Heart left ventricle (tissue), 16 donors: ENCODE measurements at places on chromosomes 3 and 15. TPM values are rescaled to one million over a fixed set of nuclear protein-coding genes. Genes with fewer than 3 reads are reported as not detected.
A peak's percentile ranks its signal among the peaks of the same experiment; 100 is the strongest.

DNA sequence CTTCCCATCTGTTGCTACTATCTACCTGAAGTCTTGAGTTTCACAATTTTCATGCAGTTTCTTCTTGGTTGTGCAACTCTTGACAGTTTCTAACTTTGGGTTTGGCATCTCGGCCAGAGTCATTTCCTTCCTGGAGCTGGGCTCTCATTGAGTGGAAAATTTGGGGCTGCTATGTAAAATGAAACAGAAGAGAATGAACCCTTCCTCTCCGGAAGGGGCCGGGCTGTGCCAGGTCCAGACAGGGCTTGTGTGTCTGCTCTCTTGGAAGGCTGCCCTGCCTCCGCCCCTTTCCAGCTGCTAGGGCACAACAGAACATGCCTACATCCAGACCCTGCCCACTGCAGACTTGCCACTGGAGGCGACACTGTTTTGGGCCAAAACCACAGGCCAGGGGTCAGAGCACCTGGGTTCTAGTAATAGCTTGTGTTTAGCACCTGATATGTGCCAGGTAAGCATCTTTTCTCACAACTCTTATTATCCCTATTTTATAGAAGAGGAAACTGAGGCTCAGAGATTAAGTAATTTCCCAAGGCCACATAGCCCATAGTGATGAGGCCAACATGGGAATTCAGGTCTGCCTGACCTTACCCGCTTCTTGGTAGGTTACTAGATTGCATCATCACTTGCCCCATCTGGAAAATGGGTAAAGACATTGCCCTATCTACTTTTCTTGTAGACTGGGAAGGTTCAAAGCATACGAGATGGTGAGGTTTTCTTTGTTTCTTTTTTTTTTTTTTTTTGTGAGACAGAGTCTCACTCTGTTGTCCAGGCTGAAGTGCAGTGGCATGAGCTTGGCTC, 25.0 kb downstream of the IRAK2 start:
- peak; percentile 92 for DNase-seq

DNA sequence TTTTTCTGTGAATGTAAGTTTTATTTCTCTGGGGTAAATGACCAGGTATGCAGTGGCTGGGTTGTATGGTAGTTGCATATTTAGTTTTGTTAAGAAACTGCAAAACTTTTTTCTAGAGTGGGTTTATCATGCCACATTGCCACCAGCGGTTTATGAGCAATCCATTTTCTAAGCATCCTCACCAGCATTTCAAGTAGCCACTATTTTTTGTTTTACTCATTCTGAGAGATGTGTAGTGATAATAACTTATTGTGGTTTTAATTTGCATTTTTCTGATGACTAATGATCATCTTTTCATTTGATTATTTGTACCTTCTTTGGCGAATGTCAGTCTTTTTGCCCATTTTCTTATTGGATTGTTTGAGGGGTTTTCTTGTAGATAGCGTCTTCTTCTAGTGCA, 56.2 kb downstream of the SPRED1 start:
- no peak for DNase-seq

DNA sequence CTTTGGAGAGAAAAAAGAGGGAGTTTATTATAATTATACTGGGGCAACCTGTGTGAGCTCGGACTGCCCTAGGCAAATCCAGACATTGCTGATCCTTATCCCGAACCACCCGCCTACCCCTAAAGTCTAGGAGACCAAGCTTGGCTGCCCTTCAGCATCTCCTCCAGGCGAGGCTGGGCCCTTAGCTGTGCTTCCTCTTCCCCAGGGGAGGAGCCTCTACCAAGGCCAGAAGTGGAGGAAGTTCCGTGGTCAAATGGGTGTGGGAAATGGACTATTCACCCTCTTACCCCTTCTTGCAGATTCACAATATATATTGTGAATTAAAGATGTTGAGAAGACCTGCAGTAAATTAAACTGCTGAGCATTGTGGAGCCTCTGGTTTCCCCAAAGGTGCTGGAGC, 158.3 kb upstream of the HES1 start:
- no peak for DNase-seq

DNA sequence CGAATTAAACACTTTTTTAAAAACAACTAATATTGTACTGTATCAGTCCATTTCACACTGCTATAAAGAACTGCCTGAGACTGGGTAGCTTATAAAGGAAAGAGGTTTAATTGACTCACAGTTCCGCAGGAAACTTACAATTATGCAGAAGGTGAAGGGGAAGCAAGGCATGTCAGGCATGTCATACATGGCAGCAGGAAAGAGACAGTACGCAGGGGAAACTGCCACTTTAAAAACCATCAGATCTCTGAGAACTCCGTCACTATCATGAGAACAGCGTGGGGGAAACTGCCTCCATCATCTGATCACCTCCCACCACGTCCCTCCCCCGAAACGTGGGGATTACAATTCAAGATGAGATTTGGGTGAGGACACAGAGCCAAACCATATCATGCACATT, 162.8 kb upstream of the TPM1 start:
- DNase-seq = no peak

- DNase-seq = no peak
These were observed 134.0 kb downstream of the CMSS1 start for GRCh38 chr3:99951701-99952100.

GRCh38 chr3:195771646-195772300, 40.0 kb downstream of the MUC4 start:
- no peak for DNase-seq

DNA sequence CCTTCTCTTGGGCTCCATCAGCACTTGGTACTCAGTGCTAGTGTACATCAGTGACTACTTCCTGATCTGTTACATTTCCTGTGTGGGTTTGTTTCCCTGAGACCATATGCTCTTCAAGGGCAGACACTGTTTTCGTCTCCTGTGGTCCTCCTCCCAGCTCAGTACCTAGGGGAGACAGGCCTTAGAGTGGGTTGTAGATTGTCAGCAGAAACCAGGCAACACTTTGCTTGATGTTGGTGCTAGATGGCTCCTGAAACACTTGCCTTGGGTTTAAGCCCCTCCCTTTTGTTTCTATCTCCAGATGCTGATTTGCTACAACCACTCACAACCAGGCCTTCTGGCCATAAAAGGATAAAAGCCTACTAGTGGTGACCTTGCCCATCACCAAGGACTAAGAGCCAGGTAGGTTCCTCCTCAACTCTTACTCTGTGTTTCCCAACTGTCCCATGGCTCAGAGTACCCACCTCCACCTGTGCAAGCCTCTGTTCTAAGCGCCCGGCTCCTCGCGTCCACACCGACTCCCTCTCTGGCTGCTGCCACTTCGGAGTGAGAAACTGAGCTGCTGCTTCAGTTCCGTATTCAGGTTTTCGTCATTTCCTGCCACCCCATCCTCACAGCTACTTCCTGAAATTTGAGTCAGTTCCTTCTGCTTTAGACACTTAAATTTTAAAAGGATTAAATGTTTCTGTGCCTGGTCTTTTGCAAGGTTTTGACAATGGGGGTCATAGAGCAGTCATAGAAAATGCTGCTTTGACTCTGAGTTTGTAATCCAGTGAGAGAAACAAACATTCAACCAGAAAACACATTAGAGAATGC, at the start of gene HCLS1:
Gene HCLS1, minus strand, starts transcription at position 548 of the 816 bp plus-strand sequence. CDS start 2,556 bp downstream, outside the sequence.
- DNase-seq = peak; percentile 61

- DNase-seq = no peak
These were observed 65.9 kb downstream of the CPN2 start for GRCh38 chr3:194285024-194285849.

- DNase-seq = no peak
These were observed 55.0 kb upstream of the TIPARP start for GRCh38 chr3:156619376-156619775.

- DNase-seq = no peak
These were observed 25.0 kb downstream of the MITF start for GRCh38 chr3:69764121-69764741.

DNA sequence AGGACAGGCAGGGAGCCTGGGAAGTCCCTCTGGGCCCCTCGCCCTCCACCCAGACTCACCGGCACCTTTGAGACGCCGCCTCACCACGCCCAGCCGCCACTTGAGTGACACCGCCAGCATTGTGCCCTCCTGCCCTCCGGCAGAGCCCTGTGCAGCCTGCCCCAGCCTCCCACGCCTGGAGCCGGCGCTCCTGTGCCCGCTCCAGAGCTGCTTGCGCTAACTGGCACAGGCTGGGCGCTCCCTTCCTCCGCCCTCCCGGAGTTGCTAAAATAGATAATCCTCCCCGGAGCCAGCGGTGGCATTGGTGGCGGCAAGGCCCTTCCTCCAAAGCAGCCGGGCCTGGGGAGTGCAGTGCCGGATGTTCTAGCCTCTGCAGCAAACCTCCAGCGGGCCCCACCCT, 15.7 kb upstream of the GRIP2 start:
- DNase-seq = peak; percentile 73

DNA sequence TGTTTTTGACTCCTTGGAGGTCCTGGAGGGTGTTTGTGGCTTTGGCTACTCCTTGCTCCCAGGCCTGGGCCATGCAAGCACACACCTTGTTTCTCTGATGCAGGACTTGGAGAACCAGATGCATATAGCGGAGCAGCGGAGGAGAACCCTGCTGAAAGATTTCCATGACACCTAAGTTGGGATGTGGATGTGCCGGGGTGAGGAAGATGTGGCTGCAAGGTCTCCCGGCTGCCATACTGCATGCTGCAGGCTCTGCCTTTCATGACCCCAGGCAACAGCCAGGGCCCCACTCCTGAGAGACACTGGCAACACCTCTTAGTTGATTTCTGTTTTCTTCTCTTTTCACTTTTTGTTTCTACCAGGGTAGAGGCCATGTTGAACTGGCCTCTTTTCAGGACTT, 6.9 kb upstream of the P4HTM start:
- no peak for DNase-seq

DNA sequence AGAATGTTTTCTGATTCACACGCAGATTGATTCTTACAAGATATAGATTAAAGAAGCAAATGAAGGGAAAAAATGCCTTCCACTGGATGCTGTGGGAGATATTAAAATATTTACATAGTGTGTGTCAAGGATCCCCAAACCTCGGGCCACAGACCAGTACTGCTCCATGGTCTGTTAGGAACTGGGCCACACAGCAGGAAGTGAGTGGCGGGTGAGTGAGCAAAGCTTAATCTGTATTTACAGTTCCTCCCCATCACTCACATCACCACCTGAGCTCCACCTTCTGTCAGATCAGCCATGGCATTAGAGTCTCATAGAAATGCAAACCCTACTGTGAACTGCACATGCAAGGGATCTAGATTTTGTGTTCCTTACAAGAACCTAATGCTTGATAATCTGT, 552.6 kb upstream of the GOLIM4 start:
- no peak for DNase-seq

- DNase-seq = no peak
These were observed at the start of gene SLC6A11 for GRCh38 chr3:10816019-10816862. TSS of gene SLC6A11 (plus strand) at chr3:10816228. CDS start at chr3:10816266, 38 bp downstream.

GRCh38 chr3:28777806-28778475, 429.3 kb upstream of the AZI2 start:
- peak; percentile 7 for DNase-seq

DNA sequence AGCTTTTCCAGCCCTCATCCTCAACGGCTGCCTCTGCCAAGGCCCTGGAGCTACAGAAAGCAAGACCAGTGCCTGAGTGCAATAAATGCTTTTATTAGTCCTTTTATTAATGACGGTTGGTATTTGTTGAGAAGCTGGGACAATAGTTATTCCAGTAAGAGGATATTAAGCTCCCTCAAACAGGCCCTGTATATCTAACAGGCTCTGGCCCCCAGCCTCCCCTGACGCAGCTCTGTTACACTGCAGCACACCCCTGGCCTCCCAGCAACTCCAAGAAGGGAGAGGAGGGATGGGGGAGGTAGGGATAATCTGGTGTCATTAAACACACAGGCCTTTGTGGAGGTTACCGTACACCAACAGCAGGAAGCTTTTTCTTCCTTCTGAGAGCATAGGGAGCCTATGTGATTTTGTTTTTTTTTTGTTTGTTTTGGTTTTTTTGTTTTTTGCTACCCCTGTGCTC, 30.8 kb upstream of the MAGEF1 start:
- DNase-seq = no peak

- DNase-seq = no peak
These were observed 132.1 kb upstream of the TMC3 start for GRCh38 chr15:81506071-81506470.

GRCh38 chr3:180085122-180085710, 48.5 kb upstream of the PEX5L start:
- peak; percentile 10 for DNase-seq

SMCO1 gene
- polyA plus RNA-seq = 105 TPM

CDHR4 gene
- not detected for polyA plus RNA-seq

PLSCR5 gene
- not detected for polyA plus RNA-seq

CD200 gene
- polyA plus RNA-seq = 0.38 TPM

MTMR10 gene
- polyA plus RNA-seq = 22.6 TPM

ITIH1 gene
- not detected for polyA plus RNA-seq
